ENCODE measurements at places on chromosomes 5 and 9. TPM values are rescaled to one million over a fixed set of nuclear protein-coding genes. Genes with fewer than 3 reads are reported as not detected.

Gene PCDHGA2
- 0.23 TPM for total RNA-seq

DNA sequence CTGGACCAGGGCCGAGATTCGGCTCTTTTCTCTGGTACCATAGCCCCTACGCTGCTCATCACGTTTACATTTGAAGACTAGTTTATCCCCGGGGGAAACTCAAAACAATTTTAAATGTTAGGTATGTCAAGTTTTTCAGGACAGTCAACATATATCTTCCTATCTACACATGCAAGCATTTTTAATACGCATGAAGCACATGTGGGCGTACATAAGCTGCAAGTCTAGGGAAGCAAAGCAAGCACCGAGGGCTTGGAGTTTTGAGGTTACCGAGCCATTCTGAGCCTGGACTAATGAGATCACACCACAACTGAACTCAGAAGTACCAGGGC is 154.4 kb downstream of the AUH start:
- H3K4me3 ChIP-seq, result no peak overlapping the region
- no peak for DNase-seq
- peaks cover 29% of the 10 kb centered on the region for H3K4me1 ChIP-seq

DNA sequence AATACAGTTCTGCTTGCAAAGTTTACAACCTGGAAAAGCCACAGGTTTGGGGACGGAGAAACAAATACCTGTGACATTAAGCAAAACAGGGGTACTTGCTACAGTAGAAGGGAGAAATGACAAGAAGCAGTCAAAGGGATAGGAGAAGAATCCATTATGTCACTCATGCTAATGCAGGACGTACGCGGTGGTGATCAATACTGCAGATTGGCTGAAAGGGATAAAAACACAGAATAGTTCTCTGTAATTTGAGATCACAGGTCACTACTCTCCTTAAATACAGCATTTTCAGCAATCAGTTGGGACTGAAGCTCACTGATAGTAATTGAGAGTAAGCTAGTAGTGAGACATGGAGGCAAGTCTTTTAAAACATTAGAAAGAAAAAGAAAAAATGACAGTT is 130.3 kb upstream of the MTAP start:
- DNase-seq, result no peak
- no peak overlapping the region for H3K27ac ChIP-seq
- peaks cover 9% of the 10 kb centered on the region for H3K4me1 ChIP-seq
- no peaks in the 10 kb centered on the region for H3K27me3 ChIP-seq
- H3K4me3 ChIP-seq, result no peak overlapping the region

DNA sequence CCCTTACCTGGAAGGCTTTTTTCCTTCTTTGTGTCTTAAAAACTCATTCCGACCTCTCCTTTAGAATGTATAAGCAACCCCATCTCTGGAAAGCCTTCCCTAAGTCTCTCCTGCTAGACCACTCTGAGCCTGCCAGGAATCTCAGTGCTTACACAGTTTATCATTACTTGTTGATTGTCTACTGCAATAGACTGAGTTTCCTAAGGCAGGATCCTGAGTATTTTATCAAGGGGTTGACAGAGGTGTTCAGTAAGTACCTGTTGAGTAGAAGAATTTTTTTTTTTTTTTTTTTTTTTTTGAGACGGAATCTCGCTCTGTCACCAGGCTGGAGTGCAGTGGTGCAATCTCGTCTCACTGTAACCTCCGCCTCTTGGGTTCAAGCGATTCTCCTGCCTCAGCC is 2.6 kb upstream of the TJP2 start:
- H3K4me1 ChIP-seq, result peaks cover 35% of the 10 kb centered on the region
- H3K27ac ChIP-seq, result no peak overlapping the region
- no peak overlapping the region for H3K4me3 ChIP-seq

GRCh38 chr5:131224387-131225201 is 39.3 kb upstream of the CDC42SE2 start:
- no peaks in the 10 kb centered on the region for H3K36me3 ChIP-seq
- H3K27me3 ChIP-seq, result no peaks in the 10 kb centered on the region
- H3K4me3 ChIP-seq, result no peak overlapping the region
- peaks cover 25% of the 10 kb centered on the region for H3K4me1 ChIP-seq
- DNase-seq, result peak; percentile 25

DNA sequence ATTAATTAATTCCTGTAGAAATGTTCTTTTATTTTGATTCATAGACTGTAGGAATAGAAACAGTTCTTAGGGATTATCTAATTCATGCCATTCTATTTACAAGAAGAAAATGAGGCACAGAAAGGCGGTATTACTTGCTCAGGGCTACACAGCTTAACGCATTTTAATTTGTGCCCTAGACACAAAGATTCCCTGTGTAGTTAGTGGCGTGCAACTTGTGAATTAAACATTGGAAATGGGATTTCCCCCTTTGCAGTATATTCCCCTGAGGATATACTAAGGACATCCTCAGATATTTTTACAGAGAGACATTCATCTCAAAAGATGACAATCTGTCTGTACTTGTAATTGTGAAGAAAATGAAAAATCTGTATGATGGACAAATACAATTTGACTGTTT is 108.1 kb downstream of the SGCD start:
- DNase-seq, result no peak
- H3K27me3 ChIP-seq, result no peaks in the 10 kb centered on the region
- H3K36me3 ChIP-seq, result no peaks in the 10 kb centered on the region
- no peak overlapping the region for H3K4me3 ChIP-seq
- H3K27ac ChIP-seq, result no peak overlapping the region
